ENCODE measurements at places on chromosomes 2 and 18.

- no peak for DNase-seq
Observed at GRCh38 chr2:237878321-237879057, 19.1 kb downstream of the RAMP1 start.

DNA sequence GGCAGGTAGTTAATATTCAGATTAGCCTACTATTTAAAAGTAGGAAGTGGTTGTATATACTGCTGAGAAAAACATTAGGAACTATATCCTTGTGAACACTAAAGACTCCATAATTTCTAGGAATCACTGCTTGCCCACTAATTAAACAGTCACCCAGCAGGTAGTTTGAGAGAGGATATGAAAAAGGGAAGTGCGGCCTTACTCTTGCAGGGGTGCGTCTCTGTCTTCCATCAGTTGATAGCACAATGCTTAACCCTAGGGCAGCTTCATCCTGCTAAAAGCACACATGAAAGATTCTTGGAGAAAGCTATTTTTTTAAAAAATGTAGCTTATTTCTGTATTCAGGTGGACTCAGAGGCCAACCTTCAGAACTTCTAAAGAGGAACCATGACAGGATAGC is 53.1 kb upstream of the ATP5MC3 start:
- no peak for DNase-seq

GRCh38 chr18:9666548-9666947 is 41.6 kb upstream of the RAB31 start:
- no peak for DNase-seq

- DNase-seq: no peak
Observed at GRCh38 chr2:184598002-184598315, 370 bp upstream of the ZNF804A start.

DNA sequence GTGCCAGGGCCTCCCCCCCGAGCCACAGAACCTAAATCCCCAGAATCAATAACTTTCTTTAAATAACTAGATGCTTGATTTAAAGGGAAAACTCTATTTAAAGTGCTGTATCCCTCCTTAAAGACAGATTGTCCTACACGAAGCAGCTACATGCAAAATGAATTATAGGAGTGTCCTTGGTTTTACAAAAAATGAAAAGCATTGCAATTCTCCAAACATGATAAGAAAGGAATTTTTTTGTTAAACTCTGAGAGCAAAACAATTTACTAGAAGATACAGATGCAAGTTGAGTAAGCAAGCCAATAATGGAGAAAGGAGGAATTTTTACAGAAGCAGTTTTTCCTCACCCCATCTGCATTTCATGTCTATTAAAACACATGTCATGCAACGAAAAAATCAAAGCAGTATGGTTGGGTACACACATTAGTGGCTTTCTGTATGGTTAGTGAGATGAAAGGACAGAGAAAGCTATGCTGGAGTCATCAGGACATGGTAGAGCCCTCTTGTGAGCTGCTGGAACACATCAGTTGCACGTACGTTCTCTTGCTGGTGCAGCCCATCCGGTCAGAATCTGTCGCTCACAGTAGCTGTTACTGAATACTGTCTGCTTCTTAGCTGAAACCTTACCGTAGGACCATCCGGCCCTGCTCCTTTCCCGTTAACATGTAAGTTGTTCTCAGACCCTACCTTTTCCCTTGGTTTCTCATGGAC is 25.9 kb upstream of the STEAP3 start:
- DNase-seq: no peak

- DNase-seq: no peak
Observed at GRCh38 chr2:16218161-16218560, 277.8 kb downstream of the MYCN start.

DNA sequence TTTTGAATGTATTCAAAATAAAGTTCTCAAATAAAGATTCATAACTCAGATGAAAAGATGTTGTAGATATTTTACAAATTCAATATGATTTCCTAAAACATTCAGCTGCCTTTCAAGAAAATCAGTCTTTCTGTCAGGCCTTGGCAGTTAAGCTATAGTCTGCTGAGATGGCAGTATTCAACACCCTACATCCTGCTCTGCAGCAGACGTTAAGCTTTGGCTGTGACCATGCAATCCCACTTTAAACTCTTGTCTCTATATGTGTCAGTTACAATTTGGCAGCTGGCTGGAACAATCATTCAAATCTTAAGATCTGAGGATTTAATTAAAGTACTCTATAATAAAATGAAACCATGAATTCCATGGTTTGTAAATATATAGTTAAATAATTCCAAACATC is 567.3 kb upstream of the ZNF804A start:
- DNase-seq: no peak

DNA sequence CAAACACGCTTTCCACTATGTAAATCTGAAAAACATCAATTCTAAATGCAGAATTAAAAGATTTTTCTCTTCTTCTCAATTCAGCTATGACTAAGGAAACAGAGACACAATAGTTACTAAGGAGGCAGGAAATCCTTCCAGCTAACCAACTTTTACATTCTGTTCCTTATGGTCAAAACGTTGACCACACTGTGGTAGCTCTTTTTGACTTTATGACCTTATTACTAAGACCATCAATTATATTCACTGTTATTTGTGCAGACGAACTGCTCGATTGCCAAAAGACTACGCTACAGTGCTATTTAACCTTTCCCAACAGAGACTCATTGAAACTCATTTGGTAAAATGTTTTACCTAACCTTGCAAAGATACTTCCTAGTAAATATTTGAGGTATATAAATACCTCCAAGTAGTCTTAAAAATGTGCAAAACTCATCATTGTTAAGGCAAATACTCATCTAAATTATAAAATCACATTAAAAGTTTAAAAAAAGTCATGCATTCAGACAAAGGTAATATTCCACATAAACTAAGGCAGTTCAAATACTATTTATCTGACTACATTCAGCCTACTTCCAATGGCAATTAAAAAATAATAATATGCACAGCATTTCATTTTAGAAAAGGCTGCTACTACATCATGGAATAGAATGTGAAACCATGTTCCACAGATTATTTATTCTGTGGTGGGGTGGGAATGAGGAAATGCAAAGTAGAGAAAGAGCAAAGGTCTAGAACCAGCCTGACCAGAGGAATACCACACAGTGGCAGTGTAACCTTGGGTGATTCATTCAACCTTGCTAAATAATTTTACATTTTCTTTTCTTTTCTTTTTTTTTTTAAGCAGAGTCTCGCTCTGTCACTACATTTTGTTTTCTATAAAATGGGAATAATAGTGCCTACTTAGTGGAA is 139.9 kb downstream of the THADA start:
- DNase-seq: no peak

- no peak for DNase-seq
Observed at GRCh38 chr2:226125176-226125883, 674.3 kb downstream of the IRS1 start.

DNA sequence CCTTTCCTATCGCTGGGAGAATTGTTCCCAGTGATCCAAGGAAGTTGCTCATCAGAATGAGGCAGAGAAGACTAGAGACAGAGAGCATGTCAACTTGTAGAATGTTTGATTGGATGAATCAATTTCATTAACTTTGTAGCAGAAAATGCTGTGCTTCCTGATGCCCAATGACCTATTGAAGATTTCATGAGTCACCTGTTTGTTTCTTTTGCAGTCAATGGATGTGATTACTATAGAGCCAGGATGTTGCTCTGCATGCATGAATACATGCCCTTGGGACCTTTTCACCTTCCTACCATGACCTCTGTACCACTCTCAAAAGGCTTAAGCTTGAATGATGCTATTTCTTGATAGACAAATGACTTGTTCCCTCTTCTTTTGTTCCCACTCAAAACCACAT is 23.3 kb downstream of the SCG2 start:
- DNase-seq: no peak

- DNase-seq: no peak
Observed at GRCh38 chr2:198408171-198408570, 603.8 kb downstream of the PLCL1 start.

DNA sequence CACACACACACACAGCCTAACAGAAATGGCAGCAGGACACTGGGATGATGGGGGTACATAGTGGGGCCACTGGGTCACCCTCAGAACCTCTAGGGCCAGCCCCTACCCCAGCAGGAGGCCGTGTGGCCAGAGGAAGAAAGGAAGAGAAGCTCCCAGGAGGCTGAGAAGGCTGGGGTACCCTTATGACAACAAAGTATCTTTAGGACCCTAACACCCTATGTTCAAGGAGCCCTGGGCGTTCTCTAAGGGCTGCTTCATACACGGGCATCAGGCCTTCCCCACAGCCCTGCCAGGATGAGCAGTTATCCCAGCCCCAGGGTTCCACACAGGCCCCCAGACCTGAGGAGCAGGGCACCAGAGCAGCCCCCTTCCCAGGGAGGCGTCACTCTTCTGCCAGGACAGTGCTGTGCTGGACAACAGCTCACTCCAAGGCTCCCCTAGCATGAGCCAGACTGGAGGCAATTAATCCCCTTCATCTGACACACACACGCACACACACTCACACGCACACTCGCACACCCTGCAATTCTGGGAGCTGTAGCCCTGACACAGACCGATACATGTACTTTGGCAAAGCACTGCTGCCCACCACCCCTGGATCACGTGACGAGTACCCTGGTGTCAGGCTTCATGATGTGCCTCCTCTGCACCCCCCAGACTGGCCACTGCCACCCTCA is 163.6 kb downstream of the TNS1 start:
- no peak for DNase-seq

GRCh38 chr2:29841386-29842004 is 79.9 kb downstream of the ALK start:
- no peak for DNase-seq

GRCh38 chr18:52403291-52404021 is 63.5 kb downstream of the DCC start:
- DNase-seq: no peak

DNA sequence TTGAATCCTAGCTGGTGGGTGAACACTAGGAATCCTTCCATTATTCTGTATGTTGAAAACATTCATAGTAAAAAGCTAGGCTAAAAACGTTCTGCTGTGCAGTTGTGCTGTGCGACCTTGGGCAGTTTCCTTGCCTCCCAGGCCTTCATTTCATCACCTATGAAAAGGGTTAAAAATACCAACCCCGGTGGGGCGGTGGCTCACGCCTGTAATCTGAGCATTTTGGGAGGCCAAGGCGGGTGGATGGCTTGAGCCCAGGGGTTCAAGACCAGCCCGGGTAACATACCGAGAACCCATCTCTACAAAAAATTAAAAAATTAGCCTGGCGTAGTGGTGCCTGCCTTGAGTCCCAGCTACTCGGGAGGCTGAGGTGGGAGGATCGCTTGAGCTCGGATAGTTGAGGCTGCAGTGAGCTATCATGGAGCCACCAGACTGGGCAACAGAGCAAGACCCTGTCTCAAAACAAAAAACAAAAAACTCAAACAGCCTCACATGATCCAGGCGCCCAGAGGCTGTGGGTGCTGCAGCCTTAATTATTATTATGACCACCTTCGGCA is 2.9 kb upstream of the RRM2 start:
- no peak for DNase-seq

- no peak for DNase-seq
Observed at GRCh38 chr2:99786636-99787390, 297.0 kb upstream of the REV1 start.

DNA sequence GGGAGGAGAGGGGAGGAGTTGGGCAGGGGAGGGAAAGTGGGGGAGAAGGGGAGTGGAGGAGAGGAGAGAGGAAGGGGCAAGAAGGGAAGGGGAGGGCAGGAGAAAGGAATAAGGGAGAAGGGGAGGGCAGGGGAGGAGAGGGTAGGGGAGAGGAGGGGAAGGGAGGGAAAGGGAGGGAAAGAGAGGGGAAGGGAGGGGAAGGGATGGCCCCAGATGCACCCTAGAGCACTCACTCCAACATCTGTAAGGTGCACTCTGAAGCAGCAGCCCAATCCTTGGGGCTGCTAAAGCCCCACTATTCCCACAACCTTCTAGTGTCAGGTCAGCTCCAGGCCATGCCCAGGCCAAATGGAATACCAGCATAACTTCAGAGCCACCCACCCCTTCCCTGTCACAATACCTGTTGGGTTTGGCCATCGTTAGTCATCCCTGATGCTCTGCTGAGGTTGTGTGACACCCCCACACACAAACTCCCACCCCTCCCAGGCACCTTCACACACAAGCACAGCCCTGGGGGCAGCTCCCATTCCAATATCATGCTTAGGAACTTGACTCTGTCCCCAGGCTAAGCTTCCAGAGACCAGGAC is 55.7 kb upstream of the PKDCC start:
- DNase-seq: no peak

DNA sequence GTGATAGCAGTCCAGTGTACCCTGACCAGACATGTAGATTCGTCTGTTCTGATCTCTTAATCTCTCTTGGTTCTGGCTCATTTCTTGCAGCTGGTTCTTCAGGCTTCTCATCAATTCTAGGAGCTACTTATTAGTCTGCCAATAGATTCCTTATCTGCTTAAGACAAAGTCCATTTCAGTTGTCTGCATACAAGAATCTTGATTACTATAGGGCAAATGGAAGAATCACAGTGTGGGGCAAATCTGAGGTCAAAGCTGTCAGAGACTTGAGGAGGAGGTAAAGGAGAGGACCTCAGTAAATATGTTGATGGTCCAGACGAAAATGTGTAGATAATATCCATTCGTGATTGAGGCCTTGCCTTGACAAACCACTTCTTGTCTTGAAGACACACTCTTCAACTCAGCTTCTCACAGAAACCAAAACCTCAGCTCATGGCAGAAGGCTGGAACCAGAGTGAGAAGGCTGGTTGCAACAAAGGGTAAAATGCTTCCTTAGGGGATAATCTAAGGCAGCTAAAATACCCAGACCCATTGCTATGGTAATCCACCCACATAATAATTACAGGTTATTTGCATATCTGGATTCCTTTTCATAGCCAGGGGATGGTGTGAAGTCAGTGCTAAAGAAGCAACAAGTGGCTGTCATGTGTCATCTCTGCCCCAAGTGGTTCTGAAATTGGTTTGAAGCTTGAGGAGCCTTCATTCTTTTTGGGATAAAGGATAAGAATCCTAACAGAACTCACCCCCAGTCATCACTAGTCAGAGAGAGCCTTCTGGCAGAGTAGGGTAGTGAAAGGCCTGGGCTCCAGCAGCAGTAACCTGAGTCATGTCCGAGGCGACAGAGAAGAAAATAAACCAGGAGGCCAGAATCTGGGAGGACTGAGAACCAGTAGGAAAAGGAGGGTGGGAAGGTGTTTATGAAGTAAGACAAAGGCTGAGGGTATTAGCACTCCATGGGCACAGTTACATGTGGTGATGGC is 29.2 kb upstream of the PELI1 start:
- DNase-seq: no peak

DNA sequence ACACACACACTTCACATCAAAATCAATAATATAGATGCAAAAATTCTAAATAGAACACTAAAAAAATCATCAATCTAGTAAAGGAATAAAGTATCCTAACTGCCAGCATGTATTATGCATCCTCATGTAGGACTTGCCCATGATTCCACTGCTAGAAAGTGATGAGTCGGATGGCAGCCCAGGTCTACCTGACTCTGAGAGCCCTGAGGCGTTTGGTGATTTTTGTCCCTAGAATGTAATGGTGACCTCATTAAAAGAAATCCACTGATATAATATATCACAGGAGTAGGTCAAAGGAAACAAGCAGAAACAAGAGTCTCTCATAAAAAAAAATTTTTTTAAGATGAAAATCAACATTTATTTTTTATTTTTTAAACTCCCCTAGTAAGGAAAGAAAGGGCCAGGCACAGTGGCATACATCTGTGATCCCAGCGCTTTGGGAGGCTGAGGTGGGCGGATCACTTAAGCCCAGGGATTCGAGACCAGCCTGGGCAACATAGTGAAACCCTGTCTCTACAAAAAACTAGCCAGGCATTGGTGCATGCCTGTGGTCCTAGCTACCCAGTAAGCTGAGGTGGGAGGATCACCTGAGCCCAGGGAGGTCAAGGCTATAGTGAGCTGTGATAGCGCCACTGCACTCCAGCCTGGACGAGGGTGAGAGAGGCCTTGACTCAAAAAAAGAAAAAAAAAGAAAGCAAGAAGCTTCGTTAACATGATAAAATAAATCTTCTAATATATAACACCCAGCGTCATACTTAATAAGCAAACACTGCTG is 24.4 kb upstream of the ACTG2 start:
- DNase-seq: no peak

Measured in vagina (tissue), 2 donors.